Right atrium auricular region (tissue), 2 donors: ENCODE measurements at places on chromosomes 12 and 14. TPM values are rescaled to one million over a fixed set of nuclear protein-coding genes. Genes with fewer than 3 reads are reported as not detected.

The XPOT gene
- 16.1 TPM for total RNA-seq

GRCh38 chr14:85380881-85381280, 149.1 kb upstream of the FLRT2 start:
- no peak for DNase-seq

DNA sequence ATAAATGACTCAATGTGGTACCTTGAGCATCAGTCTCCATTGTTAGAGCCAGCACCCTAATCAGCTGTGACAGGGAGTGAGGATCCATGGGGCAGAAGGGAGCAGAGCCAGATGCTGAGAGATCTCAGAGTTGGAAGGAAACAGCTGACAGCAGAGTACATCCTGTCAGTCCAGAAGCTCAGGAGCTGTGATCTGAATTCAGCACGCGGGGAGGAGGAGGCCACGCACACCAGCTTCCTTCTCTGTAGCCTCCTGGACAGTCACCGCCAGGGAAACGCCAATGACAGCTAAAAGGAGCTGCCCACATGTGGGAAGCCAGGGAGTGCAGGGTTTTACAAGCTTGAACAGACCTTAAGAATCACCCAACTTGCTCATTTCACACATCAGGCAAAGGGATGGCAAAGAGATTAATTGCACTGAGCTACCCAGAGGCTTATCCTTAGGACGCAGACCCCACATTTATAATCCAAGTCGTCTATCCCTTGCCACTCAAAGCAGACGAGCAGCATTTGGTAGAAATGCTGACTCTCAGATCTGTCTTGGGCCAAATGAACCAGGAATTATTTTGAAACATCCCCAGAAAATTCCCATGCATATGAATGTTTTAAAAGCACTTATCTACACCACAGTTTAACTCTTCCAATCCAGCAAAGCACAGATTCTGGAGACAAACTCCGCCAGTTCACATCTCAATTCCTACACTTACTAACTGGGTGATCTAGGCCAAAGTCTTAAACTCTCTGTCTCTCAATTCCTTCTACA, 322.6 kb upstream of the TMTC1 start:
- DNase-seq: no peak

- no peak for DNase-seq
These were observed 249.0 kb downstream of the AACS start for GRCh38 chr12:125314051-125314755.

- no peak for DNase-seq
These were observed 15.9 kb downstream of the GOLGA3 start for GRCh38 chr12:132812631-132813305.

The HNF1A gene
- not detected for total RNA-seq

DNA sequence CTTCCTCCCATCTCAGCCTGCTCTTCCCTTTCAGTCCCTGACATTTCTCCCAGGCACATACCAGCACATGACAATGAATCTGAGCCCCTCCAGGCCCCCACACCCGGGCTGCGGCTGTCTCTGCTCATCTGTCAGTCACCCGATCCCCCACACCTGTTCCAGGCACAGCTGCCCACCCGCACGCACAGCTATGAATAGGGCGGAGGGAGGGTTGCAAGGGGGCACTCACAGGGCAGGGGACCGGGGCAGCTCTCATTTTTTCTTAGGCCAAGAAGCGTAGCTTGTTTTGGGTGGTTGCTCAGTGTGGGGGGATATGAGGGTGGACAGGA, 43.7 kb upstream of the TSPAN9 start:
- no peak for DNase-seq

- DNase-seq: no peak
These were observed 27.1 kb upstream of the PCNX4 start for GRCh38 chr14:60064491-60065072.

GRCh38 chr12:75862692-75863471, 168.7 kb downstream of the PHLDA1 start:
- no peak for DNase-seq

- DNase-seq: no peak
These were observed 507 bp upstream of the CD9 start for GRCh38 chr12:6199531-6200255.
